ENCODE measurements at places on chromosomes 7 and 10.

GRCh38 chr7:137820677-137821420 is 25.9 kb downstream of the DGKI start:
- DNase-seq = peak; percentile 21

- no peak for DNase-seq
Observed at GRCh38 chr10:12768156-12769100, 233.1 kb downstream of the CCDC3 start.

- no peak for DNase-seq
Observed at GRCh38 chr10:75211007-75211691, 553 bp downstream of the VDAC2 start.

DNA sequence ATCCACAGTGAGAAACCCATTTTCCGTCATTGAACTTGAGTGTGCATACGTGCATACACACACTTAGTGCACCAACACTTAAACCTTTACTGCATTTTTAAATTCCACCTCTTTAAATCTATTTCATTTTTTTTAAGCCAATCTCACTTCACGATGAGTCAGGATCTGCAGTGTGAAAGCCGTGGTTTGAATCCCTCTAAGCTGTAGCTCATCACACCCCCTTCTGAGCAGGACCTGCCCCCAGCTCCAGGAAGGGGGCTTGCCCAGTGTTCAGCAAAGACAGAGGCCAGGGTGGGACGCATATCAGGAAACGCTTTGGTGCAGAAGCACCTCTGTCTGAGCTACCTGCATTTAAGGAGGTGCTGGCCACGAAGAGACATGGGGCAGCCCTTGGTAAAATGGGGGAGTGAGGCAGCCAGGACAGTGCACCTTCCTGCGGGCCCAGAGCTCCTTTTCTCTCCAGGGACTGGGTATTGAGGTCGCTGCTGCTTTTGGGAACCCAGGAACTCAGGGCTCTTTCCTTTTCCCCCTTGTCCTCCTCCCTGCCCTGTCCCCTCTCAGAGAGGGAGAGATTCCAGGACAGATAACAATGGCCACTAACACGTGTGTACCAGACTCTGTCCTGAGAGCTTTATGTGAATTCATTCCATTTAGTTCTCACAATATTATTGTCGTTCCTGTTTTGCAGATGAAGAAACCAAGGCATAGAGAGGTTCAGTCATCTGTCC is 21.7 kb downstream of the ZNF316 start:
- DNase-seq = no peak

GRCh38 chr7:33874943-33875342 is 30.4 kb upstream of the BMPER start:
- no peak for DNase-seq

DNA sequence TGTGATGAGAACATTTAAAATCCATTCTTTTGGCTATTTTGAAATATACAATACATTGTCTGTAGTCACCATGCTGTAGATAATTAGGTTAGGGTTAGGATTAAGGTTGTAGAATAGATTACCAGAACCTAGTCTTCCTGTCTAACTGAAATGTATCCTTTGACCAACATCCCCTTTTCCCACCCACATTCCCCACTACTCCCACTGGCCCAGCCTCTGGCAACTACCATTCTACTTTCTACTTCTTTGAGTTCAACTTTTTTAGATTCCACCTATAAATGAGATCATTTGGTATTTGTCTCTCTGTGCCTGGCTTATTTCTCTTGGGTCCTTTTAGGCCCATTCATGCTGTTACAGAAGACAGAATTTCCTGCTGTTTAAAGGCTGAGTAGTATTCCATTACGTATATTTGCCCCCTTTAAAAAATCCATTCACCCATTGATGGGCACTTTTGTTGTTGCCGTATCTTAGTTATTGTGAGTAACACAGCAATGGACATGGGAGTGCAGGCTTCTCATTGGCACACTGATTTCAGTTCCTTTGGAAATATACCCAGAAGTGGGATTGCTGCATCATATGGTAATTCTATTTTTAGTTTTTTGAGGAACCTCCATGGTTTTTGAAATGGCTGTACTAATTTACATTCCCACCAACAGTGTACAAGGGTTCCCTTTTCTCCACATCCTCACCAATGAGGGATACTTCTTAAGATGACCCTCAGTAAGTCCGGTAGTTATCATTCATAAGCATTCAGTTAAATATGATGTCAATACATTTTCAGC is 104.0 kb downstream of the RALA start:
- no peak for DNase-seq

GRCh38 chr10:14486777-14487487 is 156.2 kb upstream of the FRMD4A start:
- no peak for DNase-seq

DNA sequence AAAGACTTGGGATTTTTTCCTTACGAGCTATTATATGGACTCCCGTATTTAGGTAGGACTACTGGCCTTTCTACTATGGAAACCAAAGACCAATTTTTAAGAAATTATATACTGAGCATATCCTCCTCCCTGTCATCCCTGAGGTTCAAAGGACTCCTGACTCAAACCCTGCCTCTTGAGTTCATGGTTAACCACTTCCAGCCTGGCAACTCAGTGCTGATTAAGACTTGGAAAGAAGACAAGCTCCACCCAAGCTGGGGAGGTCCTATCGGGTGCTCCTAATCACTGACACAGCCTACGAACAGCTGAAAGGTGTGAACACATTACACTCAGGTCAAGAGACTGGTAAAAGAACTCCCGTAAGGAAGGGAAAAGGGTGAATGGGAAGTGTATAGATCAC is 66.8 kb downstream of the LYZL2 start:
- DNase-seq = no peak

DNA sequence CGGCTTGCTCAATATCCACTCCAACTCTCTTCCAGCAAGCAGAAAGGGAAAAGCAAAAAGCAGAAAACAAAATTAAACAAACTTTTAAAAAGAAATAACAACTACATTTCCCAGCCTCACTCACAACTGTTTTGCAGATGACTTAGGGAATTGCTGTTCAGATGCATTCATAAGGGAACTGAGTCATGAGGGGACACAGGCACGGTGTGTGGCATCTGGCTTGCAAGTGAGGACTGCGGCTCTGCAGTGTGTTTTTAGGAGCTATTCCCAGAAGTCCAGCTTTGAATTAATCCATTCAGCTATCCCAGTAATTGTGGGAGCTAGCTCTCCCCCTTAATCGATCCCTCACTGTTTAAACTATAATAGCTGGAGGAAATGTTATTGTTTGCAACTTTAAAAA is 30.3 kb downstream of the PTN start:
- peak; percentile 32 for DNase-seq

DNA sequence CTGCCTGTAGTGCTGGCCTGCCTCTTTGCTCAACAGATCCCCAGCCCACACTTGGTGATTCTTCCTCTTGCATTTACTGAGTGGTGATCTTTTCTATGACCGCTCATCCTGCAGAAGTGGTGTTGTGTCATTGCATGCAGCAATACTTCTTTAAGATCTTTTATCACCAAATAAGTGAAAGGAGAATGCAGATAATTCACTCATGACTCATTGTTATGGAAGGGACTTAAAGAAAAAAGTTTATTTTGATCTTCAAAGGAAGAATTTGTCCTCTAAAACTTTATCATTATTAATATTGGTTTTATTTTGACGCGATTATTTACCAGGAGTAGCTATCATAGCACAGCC is 489.1 kb upstream of the CELF2 start:
- no peak for DNase-seq

DNA sequence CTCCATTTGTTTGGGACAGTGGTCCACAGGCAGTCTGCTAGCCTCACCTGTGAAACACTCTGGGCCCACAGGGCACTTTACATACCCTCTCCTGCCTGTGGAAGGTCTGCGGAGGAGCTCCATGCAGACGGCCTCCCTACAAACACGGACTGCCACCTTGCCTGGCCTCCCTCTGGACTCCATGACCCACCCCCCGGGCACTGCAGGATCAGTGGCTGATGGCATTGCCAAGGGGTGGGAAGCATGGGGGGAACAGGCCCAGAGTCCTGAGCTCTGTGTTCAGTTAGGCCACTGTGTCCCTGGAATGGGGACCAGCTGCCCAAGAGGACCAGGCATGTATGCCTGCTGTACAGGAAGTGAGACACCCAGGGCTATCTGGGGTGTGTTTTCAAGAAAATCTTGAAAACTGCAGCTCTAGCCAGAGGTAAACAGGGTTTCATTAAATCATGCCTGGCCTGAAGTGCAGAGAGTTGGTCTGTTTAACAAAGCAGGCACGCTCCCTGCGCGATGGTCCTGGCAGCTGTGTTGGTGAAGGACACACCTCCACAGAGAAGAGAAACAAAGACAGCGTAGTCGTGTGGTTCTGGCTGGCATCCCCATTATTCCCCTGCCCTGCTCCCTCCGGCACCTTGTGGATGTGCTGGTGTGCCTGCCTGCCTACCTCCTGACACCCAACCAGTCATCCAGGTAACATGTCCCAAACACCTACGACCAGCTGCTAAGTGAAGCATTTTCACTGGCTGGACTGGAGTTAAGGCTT is 470.8 kb upstream of the ZMIZ1 start:
- no peak for DNase-seq

- no peak for DNase-seq
Observed at GRCh38 chr7:137036768-137037167, 168.3 kb downstream of the CHRM2 start.

- DNase-seq = no peak
Observed at GRCh38 chr7:129257168-129257567, 32.3 kb downstream of the AHCYL2 start.

DNA sequence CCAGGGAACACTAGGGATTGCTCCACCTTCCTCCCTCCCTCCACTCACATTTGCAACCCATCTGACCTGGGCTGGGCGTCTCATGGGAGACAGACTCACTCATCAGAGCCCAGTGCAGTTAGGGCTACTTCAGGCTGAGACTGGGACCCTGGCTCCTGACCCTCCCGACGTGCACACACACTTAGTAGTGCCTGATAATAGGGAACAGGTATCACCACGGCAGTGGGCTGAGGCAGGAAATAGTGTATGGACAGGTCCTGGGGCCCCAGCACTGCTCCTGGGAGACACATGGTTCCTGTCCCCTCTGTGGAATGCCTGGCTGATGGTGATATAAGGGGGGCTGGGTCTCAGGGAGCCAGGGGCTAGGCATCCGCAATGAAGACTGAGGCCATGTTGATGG is 14.3 kb downstream of the AQP1 start:
- no peak for DNase-seq

DNA sequence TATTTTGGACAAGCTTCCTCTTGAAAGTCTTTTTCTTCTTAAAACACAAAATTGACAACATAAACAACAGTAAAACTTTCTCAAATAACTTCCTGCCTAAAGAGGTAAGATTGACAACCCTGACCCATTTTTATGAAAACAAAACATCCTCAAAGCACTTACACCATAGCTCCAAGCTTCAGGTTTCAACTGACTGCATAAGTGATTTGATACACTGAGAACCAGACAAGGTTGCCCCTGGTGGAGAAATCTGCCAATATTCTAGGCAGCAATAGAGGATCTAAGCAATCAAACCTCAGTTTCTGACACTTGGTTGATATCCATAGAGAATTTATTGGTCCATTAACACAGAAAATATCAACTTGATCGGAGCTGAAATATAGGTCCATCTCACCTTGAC is 147.8 kb downstream of the ELAPOR2 start:
- DNase-seq = no peak

- no peak for DNase-seq
Observed at GRCh38 chr10:59057345-59057744, 119.1 kb upstream of the PHYHIPL start.

DNA sequence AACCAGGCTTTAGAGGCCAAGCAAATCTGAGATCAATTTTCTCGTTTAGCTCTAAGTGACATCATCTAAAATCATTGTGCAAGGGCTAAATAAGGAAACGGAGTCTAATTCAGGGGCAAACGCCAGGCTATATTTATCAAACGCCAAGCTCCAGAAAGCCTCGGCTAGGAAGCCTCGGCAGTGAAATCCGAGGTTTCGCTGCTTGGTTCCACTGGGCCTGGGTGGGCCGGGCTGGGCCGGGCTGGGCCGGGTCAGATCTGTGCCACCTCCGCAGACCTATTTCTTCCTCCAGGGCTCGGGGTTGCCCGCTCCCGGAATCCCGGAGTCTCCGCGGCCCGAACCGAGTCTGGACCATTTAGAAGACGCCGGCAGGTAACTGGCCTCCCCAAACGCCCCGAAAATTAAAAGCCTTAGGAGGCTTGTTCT is 459 bp upstream of the FEZF1 start:
- no peak for DNase-seq

DNA sequence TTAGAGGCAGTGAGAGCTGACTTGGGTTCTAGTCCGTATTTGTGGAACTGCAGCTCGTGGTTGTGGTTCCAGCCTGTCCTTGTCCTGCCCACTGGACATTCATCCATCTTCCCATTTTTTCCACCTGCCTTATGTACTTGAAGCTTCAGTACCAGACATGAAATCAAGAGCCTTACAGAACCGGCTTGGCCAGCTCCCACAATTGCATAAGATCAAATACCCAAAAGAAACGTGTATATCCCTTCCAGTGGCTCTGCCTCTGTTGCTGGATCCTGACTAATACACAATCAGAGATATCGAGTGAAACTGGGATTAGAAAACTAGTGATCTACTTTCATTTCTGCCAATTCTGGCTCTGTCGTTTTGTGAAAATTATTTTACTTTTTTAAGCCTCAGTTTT is 23.8 kb upstream of the LIPA start:
- no peak for DNase-seq

DNA sequence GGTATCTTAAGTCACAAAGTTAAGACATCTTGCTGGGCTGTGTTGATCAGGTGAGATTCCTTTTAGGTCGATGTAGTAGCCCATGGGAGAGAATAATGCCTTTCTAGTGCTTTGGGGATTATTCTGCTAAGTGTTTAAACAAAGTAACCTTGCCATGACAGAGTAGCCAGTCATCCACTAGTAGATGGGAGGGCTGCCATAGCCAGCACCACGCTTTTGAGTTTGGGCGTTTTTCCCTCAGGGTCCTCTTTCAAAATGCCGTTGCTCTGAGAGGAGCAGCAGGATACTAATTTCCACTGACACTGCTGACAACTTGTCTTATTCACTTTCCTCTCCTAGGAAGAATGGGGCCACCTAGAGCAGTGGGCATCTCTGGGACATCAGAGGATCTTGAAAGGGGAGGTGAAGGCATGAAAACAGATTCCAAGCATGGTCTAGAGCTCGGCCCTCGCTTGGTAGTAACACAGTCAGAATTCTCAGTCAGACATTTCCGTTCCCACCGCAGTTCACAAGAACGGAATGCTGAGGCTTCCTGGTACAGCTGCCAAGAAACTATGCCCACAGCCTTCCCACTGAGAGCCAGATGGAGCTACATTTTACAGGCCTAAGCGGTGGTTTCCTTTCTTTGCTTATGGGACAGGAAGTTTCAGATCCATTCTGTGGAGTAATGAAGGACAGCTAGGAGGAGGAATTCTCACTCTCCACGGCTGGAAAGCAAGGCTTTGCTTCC is 15.3 kb upstream of the RSU1 start:
- no peak for DNase-seq

DNA sequence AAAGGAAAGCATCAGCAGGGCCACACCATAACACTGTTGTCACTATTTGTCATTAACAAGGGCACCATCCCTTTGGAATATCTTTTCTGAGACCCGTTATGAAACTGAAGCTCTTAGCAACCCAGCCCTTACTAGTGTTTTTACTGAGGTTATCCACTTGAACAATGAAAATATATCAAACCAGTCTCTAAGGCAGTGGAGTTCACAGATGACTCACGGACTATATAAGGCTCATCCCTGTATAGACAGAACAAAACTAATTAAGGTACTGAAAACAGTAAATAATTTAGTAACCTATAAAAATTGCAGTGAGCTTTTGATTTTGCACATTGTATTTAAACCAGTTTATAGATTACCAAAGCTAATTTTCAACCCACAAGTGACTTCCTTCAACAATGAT is 196.0 kb downstream of the ELAPOR2 start:
- DNase-seq = no peak
